ENCODE measurements at places on chromosomes 2 and 18. TPM values are rescaled to one million over a fixed set of nuclear protein-coding genes. Genes with fewer than 3 reads are reported as not detected.

Gene TSPYL6
- not detected for total RNA-seq

Gene PIEZO2
- total RNA-seq = 3.3 TPM

Gene MFSD2B
- total RNA-seq = 0.51 TPM

Gene GATA6
- not detected for total RNA-seq

Gene MAPK4
- total RNA-seq = not detected

Gene CCNYL1
- total RNA-seq = 7.2 TPM

Gene SERPINB12
- total RNA-seq = 0.29 TPM

Gene MOB4
- 48.0 TPM for total RNA-seq

Gene CYP27C1
- 0.32 TPM for total RNA-seq

Gene IL1F10
- total RNA-seq = not detected

Gene DHRS9
- total RNA-seq = not detected

Gene SLC4A5
- not detected for total RNA-seq

Gene HK2
- 9.8 TPM for total RNA-seq

Gene SOWAHC
- total RNA-seq = 7.3 TPM
